ENCODE measurements at places on chromosomes 11 and 22.

GRCh38 chr22:29022101-29022817 lies 39.4 kb downstream of the C22orf31 start:
- no peak for DNase-seq

- no peak for DNase-seq
Observed at GRCh38 chr11:132539590-132540368, 992.5 kb downstream of the OPCML start.

DNA sequence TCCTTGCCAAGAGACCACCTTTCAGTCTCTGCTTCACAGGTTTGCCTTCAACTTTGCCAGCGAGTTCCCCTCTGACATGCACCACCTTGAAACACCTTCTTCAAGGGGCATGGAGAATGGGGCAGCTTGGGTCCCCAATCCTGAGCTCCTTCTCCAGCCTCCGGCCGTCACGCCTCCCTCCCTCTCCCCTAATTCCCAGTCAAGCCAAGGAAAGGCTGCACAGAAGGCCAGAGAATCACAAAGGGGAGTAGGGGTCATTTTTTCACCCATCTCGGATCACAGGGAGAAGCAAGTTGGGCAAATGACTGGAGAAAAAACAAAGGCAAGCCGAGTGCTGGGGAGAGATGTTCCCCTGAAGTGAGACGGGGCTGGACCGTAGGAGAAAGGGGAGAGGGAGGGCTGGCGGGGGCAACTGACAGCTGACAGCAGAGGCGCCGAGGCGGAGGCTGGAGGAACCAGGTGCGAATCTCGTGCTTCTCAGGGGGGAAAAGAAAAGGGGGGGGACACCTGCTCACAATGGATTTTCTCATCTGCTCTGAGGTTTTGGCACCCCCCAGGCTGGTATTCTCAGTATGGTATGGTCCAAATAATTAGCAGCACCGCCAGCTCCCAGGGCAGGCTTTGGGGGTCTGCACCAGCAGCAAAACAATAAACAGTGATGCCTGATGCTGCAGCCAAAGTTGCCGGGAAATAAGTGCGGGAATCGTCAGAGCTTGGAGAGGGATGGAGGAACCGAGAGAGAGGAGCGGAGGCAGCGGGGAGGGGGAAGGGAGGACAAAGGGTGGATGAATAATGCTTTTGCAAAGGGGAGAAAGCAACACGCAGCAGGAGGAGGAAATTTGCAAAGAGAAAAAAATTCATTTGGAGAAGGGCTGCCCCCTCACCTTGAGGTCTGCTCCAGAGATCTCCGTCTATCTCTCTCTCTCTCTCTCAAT lies 644 bp downstream of the YPEL4 start:
- no peak for DNase-seq

DNA sequence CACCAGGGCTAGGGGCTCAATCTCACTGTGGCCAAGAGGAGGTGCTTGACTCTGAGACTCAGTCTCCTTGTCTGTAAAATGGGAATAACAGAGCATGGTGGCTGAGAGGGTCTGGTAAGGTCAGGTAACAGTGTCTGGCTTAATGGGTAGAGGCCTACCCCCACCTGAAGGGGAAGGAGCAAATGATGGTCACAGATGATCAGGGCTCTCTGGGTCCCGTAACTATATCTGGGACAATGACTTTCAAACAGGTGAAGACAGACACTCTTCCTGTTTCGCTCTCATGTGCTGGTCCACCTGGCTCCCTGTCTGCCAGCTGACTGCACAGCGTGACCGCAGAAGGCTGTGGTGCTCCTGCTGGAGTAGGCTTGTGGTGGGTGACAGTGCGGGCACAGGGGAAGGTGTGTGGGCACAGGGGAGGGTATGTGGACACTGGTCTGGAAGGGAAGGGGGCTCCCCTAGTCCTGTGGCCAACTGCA lies 4.0 kb downstream of the A4GALT start:
- no peak for DNase-seq

GRCh38 chr11:66281776-66282467 lies 3.9 kb downstream of the CNIH2 start:
- no peak for DNase-seq

- DNase-seq, result no peak
Observed at GRCh38 chr11:118001494-118001971, 15.3 kb downstream of the IL10RA start.

DNA sequence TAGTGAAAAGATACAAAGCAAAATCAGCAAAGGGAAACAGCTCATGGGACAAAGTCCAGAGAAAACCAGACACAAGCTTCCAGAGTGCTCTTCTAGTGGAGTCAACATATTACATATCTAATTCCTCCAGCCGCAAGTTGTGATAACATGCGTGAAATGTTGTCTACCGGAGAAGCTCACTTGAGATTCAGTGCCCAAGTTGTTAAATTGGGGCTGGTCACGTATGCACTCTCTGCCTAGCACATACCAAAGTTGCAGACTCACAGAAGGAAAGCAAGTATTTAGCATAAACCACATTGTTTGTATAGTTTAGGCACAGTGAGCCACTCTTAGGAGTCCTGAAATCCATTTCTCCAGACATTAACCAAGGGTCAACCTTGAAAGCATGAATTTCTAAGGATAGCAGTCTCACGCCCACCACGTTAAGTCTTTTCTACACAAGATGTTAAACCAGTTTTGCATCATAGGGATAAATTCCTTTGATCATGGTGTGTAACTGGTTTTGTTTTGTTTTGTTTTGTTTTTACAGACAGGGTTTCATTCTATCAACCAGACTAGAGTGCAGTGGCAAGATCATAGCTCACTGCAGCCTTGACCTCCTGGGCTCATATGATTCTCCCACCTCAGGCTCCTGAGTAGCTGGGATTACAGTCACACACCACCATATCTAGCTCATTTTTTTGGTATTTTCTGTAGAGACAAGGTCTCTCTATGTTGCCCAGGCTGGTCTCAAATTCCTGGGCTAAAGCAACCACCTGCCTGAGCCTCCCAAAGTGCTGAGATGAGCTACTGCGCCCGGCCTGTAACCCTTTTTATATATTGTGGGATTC lies 39.5 kb upstream of the EP300 start:
- no peak for DNase-seq

GRCh38 chr11:13073119-13073981 lies 64.2 kb downstream of the RASSF10 start:
- no peak for DNase-seq

GRCh38 chr22:37806409-37807333 lies 1.1 kb upstream of the GCAT start:
- no peak for DNase-seq

- no peak for DNase-seq
Observed at GRCh38 chr11:19644316-19644715, 68.3 kb upstream of the NAV2 start.

DNA sequence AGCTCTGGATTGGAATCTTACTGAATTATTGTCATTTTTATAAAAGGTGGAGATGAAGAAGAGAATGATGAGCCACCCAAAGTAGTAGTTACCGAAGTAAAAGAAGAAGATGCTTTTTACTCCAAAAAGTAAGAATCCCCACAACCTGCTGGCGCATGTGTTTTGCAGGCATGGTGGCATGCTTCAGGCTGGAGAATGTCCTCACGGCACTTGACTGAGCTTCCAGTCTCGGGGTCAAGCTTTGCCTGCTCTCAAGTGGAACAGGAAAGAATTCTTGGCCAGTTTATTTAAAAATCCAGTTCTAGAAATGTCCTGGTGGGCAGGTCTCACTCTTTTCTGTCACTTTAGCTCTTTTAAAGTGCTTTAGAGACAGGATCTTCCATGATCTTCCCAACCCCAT lies 17.5 kb downstream of the NUP50 start:
- no peak for DNase-seq

DNA sequence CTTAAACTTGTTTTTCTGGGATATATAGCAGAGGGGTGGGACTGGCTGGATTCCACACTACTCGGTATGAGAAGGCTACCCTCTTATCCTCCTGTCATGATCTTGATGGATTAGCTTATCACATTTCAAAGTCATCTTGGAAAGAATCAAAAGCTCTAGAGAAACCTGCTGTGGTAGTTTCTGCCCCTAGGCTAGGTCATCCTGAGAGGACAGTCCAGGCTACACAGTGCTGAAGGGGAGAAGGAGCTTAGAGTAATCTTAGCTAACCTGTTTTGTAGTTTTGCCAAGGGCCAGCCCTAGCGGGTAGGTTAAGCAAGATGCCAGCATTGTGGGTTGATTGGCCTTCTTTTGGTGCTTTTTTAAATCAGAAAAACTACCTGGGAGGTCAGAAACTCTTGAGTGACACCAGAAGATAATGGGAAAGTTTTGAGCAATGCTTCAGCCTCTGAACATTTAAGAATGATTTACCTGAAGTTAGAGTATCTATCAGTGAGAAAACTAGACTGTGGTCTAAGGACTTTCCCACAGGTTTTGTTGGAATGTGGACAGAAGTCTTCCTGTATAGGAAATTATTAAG lies 21.3 kb downstream of the PIWIL4 start:
- no peak for DNase-seq

GRCh38 chr11:34881900-34882299 lies 34.3 kb downstream of the APIP start:
- no peak for DNase-seq

DNA sequence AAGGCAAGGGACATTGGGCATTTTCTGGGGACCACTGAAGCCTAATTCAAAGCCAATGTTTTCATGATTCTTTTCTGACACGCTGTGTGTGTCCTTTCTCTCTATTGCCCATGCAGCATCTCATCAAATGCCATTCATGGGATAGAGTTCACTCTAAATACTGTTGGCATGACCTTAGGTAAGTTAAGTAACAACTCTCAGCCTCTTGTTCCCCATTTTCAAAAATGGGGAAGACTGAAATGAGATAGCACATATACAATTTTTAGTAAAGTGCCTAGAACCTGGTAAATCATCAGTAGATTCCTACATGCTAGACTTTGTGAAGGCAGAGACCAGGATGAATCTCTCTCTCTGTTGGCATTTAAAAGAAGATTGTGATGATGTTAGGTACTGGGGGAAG lies 12.7 kb upstream of the OR52K2 start:
- DNase-seq, result no peak

GRCh38 chr22:36713436-36713835 lies 9.9 kb upstream of the CACNG2 start:
- no peak for DNase-seq

DNA sequence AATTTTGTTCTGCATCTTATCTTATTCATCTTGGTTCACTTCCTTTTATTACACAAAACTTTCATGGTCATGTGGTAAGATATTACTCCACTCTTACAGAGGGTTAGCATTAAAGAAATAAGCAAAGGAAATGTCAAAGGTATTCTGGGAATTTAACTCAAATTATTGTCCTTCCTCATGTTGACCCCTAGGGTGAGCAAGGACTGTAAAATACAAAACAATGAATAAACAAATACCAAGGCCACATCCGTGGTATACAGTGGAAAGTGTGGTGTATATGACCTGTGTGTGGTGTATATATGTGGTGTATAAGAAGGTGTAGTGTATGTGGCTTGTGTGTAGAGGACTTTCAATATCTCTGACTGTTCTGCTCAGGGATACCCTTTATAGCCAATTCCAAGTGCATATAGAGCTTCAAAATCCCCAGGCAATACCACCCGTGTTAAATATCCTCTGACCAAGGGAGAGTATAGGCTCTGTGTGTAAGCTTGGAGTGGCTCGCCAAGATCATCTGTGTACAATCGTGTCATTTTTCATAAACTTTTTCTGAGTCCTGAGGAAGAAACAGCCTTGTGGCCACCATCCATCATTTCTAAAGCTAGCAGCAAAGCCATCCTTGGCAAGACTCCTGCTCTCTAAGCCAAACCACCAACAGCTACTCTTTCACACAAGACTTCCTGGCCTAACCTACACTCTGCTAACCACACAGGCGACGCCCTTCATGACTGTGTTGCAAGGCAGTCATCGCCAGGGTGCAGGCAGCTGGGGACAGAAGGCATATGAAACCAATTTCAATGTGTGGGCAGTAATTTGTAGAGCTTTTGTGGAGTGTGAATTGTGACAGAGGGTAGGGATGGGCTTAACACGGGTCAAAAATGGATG lies 548.0 kb downstream of the ETS1 start:
- DNase-seq, result peak; percentile 84

- no peak for DNase-seq
Observed at GRCh38 chr11:64089027-64089360, 53.3 kb downstream of the FLRT1 start.

DNA sequence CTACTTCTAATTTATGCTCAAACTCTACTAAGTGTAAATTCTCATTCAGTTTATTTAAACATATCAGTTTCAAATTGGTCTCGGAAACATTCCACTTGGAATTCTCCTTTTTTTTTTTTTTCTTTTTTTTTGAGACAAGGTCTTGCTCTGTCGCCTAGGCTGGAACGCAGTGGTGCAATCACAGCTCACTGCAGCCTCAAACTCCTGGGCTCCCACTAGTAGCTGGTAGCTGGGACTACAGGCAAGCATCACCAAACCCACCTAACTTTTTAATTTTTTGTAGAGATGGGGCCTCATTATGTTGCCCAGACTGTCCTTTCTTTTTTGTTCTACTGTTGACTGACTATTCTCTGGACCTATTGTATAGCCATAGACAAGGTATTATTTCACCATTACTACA lies 33.3 kb upstream of the CCDC81 start:
- no peak for DNase-seq

GRCh38 chr11:119808407-119809185 lies 79.6 kb upstream of the NECTIN1 start:
- DNase-seq, result peak; percentile 22

GRCh38 chr11:5626196-5626595 lies 1.4 kb downstream of the TRIM34 start:
- no peak for DNase-seq

DNA sequence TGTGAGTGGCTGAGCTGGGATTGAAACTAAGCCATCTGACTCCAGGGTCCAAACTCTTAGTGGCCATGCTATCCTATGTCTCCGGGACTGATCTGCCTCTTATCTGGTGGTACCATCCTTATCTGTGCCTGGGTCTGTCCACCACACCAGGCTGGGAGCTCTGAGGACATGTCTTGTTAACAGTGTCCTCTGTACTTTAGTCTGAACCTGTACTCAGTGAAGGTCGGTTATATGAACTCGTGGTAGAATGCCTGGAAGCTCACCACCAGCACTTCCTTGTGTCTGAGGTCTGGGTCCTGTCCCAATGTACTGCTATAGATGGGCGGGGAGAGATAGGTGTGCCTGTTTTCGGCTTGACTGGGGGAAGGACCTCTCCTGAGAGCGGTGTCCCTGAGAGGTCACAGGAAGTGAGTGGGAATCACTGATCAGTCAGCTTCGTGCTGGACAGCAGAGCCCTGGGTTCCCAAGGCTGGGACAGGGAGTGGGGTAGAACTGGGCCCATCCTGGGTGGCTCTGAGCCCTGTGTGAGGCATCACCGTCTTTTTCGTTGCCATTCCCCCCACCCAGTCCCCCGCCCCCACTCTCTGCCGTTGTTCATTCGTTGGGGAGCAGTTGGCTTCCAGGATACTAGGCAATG lies 8.9 kb downstream of the MYO7A start:
- no peak for DNase-seq

- DNase-seq, result no peak
Observed at GRCh38 chr11:134244593-134244992, 8.6 kb downstream of the THYN1 start.

All from posterior vena cava (tissue), 2 donors.